Activated T-helper 1 cell treated with Interleukin-2 at 50 U/mL for 16 hours (primary cell): ENCODE measurements at places on chromosomes 13 and 19.

DNA sequence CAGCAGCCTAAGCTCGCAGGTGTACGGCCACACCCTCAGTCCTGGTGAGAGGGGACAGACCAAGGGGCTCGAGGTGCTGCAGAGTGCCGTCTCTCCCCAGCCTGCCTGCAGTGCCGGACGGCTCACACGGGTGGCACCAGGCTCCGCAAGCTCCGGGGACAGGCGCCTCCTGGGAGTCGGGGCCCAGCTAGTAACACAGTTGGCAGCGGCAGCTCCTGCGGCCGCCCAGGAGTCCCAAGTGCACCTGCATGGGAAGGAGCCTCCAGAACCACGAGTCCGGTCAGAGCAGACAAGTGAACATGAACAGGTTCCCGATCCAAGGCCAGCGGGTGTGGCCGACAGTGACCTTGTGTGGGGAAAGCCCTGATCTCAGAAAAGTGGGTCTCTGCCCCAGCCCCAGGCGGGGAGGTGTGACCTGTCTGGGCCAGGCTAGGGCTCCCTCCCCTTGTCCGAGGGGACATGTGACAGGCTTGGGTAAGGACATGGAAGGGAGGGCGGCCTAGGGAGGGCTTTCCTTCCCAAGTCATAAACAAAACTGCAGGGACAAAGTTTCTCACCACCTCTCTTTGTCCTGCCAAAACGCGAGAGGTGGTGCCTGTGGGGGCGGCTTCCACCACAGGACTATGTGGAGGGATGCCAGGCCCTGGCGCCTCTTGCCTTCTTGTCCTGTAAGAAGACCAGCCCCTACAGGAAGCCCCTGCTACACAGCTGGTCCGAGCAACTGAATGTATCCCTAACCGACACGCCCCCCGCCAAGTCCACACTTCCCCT lies 46.5 kb downstream of the MLLT1 start:
- no peak for DNase-seq

DNA sequence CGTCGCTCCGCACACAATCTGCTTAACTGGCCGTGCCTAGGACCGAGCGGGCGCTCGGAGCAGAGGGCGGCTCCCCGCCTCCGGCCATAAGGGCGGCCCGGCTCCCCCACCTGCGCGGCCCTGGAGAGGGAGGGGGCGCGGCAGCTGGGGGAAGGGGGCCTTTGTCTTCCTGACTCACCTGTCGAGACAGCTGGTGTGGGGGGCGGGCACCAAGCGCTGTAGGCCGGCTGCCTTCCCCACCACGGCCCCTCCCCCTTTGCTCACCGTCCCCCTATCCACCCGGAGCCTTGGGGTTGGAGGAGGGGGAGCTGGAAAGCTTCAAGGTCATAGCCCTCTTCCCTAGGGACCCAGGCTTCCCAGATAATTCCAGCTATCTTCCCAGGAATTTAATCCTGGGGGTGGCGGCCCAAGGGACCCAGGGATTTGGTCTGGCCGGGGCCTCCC lies 1.2 kb downstream of the VASP start:
- no peak for DNase-seq

GRCh38 chr13:98195054-98195791 lies 18.2 kb upstream of the RNF113B start:
- no peak for DNase-seq

DNA sequence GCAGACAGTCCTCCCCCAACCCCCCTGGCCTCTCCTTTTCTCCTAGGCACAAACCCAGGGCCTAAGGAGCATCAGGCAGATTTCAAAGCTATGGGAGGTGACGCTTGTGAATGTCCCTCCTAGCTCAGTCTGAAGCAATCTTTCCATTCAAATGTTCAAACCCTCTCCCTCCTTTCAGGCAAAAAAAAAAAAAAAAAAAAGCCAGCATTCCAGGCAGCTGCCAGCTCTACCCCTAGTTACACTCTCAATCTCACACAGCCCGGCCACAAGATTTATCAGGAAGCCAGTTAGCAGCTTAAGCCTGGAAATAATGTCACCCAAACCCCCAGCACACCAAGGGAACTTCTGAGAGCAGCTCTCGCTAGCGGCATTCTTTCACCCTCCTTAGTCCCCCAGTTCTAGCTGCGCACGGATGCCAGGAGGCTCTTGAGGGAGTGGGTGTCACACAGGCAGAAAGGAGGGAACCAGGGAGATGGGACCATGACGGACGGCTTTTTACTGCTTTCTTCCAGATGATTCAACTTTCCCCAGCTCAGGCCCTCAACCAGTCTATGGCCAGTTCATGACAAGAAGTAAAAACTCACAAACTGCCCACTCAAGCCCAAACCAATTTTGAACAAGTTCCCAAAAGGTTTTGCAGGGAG lies 6.3 kb downstream of the SH3GL1 start:
- DNase-seq: no peak

- DNase-seq: no peak
Observed at GRCh38 chr19:40523322-40524047, 53.2 kb upstream of the SHKBP1 start.

DNA sequence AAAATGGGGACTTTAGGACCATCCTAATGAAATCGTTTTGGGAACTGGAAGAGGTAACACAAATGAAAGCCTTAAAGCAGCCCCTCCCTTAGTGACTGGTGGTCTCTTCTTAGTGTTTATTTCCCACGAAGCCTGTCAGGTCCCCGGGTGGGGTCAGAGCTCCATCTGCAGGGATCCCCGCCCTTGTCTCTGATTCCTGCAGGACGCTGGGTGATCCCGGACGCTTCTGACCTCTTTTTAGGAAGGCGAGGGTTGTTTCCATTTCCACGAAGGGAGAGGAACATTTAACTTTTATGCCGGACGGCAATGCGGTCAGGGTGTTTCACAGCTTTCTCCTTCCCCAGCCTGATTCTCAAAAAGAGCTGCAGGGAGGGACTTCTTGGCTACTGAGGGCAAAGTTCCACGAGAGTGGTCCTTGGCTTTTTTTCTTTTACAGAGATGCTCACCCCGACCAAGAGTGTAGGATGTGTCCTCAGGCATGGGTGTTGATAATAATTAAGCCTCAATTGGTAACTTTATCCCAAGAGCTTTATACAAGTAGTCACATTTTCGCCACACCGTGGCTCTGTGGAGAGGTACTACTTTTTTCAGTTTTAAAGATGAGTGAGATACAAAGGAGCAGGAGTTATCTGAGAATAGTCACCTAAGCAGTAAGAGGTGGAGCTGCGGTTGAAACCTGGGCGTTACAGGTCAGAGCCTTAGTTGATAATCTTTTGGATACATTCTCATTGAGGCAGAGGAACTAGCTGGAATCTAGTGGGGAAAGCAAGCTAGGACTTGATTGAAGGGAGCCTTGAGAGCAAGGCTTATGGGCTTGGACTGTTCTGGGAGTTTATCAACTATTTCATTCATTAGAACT lies 813 bp downstream of the ZNF284 start:
- no peak for DNase-seq

DNA sequence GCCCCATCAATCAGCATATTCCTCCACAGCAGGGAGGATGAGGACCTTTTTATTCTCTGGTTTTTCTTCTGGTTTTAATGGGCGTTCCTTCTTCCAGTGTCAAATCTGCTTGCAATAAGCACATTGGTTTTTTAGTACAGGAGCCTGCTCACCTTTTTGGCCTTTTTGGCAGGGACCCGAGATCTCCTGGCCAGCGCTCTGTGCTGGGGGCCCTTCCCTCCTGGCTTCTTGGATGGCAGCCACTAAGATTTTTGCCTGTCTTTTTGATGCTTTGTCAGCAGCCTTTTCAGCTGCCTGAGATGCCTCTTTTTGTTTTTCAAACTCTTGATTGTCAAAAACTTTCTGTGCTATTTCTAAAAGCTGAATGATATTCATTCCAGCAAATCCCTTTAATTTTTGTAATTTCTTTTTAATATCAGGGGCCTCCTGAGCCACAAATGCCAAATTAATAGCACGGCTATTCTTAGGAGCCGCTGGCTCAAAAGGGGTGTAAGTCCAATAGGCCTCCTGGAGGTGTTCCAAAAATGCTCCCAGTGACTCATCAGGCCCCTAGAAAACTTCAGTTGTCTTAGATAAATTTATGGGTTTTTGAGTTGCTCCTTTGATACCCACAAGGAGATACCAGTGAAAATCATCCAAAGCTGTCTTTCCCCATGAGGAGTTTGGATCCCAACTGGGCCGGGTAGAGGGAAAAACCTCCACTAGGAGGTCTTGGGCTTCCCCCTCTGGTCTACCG lies 73.0 kb downstream of the ZNF100 start:
- DNase-seq: no peak

DNA sequence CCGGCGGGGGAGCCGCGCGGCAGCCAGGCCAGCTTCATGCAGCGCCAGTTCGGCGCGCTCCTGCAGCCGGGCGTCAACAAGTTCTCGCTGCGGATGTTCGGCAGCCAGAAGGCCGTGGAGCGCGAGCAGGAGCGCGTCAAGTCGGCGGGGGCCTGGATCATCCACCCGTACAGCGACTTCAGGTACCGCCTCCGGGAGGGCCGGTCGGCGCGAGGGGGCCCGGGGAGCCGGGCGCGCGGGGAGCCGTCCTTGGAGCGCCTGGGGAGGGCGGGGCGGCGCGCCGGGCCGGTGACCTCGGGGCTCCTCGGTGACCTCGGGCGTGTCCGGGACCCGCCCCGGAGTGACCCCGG lies 690 bp downstream of the HCN2 start:
- no peak for DNase-seq

GRCh38 chr13:70941454-70941853 lies 833.2 kb upstream of the KLHL1 start:
- no peak for DNase-seq

GRCh38 chr13:31947105-31947504 lies 84.5 kb upstream of the FRY start:
- no peak for DNase-seq

- no peak for DNase-seq
Observed at GRCh38 chr19:3046698-3047495, 15.4 kb downstream of the TLE5 start.

- DNase-seq: no peak
Observed at GRCh38 chr13:97538203-97538602, 104.2 kb downstream of the RAP2A start.

- no peak for DNase-seq
Observed at GRCh38 chr19:11261971-11262839, at the start of gene DOCK6. DOCK6 (minus strand) TSS chr19:11262524; CDS start chr19:11262440, 84 bp downstream.

DNA sequence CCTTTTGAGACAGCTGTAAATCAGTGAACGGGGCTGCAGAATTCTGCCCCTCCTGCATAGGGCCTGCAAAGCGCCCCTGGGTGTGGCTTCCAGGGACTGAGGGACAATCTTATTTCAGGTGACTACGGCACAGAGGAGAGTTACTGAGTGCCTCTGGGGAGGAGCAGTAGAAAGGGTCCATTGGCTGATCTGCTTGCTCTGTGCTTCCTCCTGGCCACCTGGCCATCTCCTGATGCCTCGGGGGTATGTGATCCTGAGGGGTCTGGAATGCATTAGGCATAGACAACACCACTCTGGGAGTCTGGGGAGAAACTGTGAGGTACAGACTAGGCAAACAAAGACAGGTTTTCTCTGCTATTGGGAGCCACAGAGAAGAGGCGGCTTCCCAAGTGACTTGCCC lies 2.8 kb downstream of the KCTD15 start:
- DNase-seq: no peak

DNA sequence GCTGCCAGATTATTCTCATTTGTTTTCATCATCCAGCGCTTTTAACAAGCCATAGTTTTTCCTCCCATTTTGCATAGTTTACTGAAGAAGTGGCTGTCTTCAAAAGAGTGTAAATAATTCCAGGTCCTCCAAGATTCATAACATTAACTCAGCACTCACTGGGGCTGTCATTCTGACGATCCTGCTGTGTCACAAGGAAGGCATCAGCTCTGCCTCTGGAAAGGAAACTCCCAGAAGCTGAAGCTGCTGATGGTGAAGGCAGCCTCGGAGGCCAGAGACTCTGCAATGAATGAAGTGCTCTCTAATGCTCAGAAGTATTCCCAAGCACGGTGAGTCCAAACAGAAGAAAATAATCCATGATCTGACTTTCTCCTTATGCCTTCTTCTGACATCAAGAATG lies 60.0 kb downstream of the FLT1 start:
- DNase-seq: no peak

- no peak for DNase-seq
Observed at GRCh38 chr19:39518458-39518857, 3.5 kb downstream of the SELENOV start.

- DNase-seq: no peak
Observed at GRCh38 chr19:19443902-19444680, 38.6 kb downstream of the GATAD2A start.

DNA sequence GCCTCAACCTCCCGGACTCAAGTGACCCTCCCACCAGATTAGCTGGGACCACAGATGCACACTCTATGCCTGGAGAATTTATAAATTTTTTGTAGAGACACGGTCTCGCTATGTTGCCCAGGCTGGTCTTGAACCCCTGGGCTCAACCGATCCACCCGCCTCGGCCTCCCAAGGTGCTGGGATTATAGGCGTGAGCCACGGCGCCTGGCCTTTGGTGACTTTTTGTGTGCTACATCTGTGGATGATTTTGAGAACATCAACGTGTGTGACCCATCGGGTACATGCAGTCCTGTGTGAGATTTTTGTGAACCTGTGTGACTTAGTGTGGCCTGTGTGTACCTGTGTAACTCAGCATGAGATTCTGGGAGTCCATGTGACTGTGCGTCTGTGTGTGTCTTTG lies 8.5 kb upstream of the NFIX start:
- DNase-seq: no peak

- DNase-seq: no peak
Observed at GRCh38 chr19:13506471-13506820, at the start of gene CACNA1A. CACNA1A (minus strand) TSS chr19:13506479; CDS start chr19:13506224, 255 bp downstream.

DNA sequence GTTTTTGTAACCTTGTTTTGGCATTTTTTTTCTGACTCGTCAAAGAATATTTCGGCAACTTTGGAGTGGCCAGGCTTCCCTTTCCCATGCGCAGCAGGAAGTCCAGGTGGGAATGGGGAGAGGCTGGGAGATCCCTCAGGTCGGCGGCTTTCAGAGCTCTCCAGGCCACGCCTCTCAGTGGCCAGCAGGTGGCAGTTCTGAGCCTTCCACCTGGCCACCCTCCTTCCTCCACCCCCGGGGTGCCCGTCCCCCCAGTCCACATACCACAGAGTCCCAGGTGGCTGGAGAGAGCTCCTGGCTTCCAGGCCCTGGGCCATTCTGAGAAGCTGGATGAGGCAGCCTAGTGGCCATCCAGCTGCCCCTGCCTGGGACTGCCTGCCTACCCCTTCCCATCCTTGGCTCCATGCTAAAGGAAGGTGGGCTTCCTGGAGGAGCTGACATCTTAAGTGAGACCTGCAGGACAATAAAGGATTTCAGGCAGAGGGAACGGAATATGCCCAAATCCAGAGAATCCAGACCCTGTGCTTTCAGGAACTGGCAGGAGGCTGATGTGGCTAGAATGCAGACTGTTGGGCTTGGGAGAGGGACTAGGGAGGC lies 46.3 kb downstream of the CCNE1 start:
- no peak for DNase-seq

DNA sequence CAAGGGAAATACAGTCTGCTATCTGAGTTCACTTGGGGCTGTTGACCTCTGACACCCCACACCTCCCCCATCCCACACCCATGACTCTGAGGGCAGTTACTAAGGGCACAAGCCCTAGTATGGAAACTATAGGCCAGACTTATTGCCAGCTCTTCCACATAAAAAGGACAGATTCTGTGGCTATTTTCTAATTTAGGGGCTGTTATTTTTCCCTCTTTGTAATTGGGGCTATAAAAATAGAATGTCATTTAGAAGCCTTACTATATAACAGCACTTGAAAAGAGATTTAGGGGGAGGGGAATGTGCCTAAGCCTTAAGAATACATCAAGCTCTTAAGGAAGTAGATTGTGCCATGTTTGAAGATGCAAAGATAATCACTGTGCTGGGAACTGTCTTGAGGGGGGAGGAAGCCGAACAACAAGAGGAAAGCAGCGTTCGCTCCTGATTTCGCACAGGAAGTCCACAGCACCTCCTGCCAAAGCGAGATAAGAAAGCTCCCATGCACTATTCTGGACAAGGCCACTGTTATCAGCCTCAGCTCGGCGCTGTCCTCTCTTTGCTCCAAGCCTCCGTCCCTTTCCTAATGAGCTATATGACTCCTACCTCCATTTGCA lies 86.6 kb downstream of the FLT1 start:
- no peak for DNase-seq
